Fibroblast of lung (primary cell): ENCODE measurements at places on chromosomes 16 and 17. TPM values are rescaled to one million over a fixed set of nuclear protein-coding genes. Genes with fewer than 3 reads are reported as not detected.

DNA sequence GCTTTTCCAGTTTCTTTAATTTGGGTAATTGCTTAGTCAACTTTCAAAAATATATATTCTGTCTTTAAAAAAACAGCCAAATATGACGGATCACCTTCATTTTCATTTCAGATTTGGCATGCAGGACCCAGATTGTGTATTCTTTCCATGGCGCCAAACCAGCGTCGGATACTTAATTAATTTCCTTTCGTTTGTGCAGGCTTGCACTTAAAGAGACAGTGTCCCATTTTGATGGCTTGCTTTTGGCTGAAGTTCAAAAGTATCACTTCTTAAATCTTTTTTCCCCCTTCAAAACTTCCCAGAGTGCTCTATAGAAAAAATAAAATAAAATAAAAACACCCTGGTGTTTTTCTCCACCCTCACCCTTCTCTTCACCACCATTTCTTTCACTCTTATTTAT lies 394.5 kb upstream of the SOX9 start:
- peak; percentile 39 for DNase-seq

DNA sequence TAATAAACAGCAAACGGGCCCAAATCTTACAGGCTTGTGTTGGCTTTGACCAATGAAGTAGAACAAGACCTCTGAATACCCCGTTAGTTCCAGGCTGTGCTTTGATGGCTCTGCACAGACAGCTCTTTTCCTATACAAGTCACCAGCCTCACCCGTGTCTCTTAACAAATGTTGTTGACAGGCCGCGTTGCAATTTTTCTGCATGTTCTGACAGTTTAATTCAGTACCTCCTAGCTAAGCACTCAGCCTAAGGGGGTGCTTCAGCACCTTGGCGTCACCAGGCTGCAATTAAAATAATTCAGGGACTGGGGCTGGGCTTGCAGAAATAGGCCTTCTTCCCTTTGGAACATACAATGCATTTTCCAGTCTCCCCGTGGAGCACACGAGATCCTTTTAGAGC lies 500.1 kb downstream of the MAF start:
- DNase-seq, result no peak

DNA sequence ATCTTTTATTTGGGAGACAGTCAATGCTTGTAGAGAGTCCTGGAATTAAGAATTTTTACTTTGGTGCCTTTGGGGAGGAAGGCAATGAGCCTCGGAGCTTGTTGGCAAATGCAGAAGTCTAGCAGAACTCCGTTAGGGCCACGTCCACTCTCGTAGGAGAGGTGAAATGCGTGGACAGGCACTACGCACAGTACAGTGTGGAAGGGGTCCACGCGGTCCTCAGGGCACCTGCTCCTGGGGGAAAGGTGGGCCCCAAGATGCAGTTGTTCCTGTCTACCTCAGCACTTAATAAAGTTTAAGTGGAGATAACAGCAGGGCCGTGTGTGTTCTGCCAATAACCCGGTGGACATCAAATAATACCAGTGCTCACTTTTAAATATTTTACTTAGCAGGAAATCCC lies 1.8 kb downstream of the RAB11FIP3 start:
- no peak for DNase-seq

GRCh38 chr17:41775394-41776226 lies 10.9 kb downstream of the JUP start:
- DNase-seq, result no peak

DNA sequence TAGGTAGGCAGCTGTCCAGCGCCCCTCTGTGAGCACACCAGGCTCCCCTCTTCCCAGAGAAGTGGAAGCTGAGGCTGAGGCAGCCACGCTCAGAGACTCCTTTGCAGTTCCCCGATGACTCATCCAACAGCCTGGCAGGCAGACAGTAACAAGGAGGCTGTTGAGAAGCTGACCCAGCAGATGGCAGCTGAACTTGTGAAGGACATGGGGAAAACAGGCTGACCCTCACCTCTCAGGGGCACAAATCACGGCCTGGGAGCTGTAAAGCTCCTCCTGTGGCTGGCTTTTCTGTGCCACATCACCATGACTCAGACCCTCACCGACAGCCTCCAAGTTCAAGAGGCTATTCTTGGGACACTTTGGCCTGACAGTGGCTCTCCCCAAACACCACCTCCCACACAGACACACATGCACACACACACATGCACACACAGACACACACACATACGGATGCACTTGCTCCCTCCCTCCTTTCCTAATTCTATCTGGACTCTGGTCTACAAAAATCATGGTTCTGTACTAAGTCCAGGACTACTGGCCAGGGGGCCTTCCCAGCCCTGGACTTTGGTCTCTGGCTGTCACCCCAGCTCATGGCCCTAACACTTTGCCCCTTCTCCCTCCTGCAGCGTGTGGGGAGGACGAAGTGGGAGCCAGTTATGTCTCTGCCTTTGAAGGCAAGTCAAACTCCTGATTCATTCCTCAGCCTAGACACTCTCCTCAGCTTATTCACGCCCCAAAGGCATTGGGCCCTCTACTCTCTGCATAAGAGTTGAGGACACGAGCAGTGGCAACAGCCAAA lies 23.2 kb downstream of the MAP3K14 start:
- peak; percentile 96 for DNase-seq

DNA sequence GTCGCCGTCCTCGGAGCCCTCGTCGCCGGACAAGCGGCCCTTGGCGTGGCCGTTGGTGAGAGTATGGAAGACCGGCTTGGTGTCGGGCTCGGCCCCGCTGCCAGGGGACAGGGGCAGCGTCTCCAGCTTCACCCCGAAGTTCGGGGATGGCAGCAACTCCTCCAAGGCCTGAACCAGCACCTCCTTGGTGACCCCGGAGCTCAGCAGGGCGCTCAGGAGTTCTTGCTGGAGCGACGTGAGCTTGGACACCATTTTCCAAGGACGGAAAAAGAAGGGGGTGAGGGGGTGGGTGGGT lies 279 bp downstream of the HNF1B start:
- DNase-seq, result no peak

- DNase-seq, result peak; percentile 37
Measured at GRCh38 chr17:65684631-65685030, 123.2 kb upstream of the AXIN2 start.

GRCh38 chr16:81469710-81470535 lies 25.3 kb downstream of the CMIP start:
- DNase-seq, result no peak

DNA sequence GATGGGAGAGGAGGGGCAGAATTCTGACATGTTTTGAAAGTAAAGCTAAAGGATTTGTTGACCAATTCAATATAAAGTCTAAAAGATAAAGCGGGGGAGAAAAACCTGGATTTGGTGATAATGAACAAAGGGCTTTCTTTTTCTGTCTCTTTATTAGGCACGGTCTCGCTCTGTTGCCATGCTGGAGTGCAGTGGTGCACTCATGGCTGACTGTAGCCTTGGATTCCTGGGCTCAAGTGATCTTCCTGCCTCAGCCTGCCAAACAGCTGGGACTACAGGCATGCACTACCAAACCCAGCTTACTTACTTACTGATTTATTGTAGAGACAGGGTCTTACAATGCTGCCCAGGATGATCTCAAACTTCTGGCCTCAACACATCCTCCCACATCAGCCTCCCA lies 7.5 kb downstream of the CDR2 start:
- no peak for DNase-seq

DNA sequence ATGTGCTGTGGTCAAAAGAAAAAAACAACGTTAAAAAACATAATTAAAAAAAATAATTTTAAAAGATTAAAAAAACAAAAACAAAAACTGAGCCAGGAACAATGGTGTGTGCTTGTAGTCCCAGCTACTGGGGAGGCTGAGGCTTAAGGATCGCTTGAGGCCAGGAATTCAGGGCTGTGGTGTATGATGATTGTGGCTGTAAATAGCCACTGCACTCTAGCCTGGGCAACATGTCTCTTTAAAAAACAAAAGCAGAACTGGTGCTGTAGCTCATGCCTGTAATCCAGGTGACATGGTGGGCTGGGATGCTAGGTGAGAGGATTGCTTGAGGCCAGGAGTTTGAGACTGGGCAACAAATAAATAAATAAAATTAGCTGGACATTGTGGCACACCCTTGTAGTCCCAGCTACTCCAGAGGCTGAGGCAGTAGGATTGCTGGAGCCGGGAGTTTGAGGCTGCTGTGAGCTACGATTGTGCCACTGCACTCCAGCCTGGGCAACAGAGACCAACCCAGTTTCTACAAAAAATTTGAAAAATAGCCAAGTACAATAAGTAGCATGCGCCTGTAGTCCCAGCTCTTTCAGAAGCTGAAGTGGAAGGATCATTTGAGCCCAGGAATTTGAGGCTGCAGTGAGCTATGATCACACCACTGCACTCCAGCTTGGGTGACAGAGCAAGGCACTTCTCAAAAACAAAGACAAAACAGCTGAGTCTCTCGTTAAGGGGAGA lies 43.6 kb downstream of the NFATC3 start:
- DNase-seq, result peak; percentile 63

HSD11B2 gene
- total RNA-seq, result under 0.01 TPM in 1 of 2 replicates, not detected in the other

CDK5R1 gene
- 0.33 and 0.51 TPM in 2 replicates for total RNA-seq

VASN gene
- 57.0 and 79.4 TPM in 2 replicates for total RNA-seq
